ENCODE measurements at places on chromosomes 12 and 14. TPM values are rescaled to one million over a fixed set of nuclear protein-coding genes. Genes with fewer than 3 reads are reported as not detected.

- DNase-seq, result no peak
- no peak overlapping the region for H3K27ac ChIP-seq
- H3K36me3 ChIP-seq, result no peaks in the 10 kb centered on the region
- no peaks in the 10 kb centered on the region for H3K4me1 ChIP-seq
These were observed 312.3 kb downstream of the PAWR start for GRCh38 chr12:79378496-79378895.

DNA sequence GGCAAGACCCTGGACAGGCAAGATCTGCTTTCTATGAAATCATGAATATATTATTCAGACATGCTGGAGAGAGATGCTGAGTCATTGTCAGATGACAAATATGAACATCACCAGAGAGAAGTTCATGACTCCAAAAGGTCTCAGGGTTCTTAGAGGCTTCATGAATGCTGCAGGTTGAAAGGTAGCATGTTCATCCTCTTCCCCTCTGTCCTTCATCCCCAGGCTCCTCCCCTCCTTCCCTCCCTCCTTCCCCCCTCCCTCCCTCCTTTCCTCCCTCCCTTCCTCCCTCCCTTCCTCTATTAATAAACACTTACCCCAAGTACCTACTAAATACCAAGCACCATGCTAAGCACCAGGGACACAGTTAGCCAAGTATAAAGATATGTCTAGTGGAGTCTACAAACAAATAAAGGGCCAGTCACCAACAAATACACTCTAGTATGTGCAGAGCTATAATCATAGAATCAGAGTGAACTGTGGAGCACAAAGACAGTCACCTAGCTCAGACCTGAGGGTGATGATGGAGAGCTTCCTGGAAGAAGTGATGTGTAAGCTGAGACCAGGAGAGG is 46.2 kb downstream of the RPH3A start:
- no peaks in the 10 kb centered on the region for H3K36me3 ChIP-seq
- peaks cover 41% of the 10 kb centered on the region for H3K4me1 ChIP-seq
- no peaks in the 10 kb centered on the region for H3K27me3 ChIP-seq
- DNase-seq, result no peak
- no peak overlapping the region for H3K4me3 ChIP-seq

DNA sequence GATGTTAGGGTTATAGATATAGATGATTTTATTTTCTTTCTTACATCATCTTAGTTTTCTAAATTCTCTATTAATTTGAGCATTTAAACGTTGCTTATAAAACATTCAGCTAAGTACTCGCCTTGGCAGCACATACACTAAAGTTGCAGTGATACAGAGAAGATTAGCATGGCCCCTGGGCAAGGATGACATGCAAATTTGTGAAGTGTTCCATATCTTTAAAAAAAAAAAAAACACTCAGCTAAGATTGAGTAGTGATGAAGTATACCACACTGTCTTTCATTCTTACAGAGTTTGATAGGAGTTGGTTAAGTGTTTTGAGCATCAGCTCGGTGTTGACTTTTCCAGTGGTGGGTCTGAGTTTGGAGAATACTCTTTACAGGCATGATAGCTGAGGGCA is 72.3 kb downstream of the FRMD6 start:
- no peak overlapping the region for H3K4me3 ChIP-seq
- no peak overlapping the region for H3K27ac ChIP-seq
- no peaks in the 10 kb centered on the region for H3K27me3 ChIP-seq
- H3K36me3 ChIP-seq, result no peaks in the 10 kb centered on the region
- DNase-seq, result no peak

DNA sequence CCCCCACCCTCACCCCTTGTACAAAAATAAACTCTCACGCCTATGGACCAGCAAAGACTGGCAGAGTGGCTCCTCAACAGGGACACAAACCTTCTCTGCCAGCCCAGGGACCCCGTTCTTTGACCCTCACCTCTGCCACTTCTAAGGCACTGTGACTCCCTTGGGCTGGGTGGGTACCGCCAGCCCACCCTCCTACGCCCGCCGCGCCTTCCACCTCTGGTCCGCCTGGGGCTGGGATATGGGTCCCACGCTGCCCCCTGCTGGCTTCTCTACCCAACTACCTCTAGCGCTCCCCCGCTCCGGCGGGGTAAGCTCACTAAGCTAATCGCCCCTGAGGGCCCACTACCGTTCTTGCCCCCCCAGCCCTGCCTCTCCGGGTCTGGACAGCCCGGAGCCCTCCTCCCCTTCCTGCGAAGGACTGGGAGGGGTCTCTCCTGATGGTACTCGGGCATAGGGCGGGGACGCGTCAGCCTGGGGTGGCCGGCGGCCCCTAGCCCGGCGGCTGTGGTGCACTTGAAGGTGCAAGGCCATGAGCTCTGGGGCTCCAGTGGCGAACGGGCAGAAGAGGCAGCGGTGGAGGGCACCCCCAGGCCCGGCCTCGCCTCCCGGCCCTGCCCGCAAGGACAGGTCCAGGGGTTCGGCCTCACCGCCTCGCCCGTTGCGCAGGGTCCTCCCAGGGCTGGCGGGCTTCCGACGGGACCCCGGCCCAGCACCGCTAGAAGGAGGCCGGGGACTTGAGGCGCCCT is 8.1 kb downstream of the ZNF219 start:
- H3K4me3 ChIP-seq, result no peak overlapping the region
- peaks cover 8% of the 10 kb centered on the region for H3K4me1 ChIP-seq
- no peaks in the 10 kb centered on the region for H3K27me3 ChIP-seq
- no peak overlapping the region for H3K27ac ChIP-seq
- no peak for DNase-seq
- H3K36me3 ChIP-seq, result peaks cover 33% of the 10 kb centered on the region

GRCh38 chr12:46263140-46264016 is 5.5 kb downstream of the SLC38A1 start:
- H3K27ac ChIP-seq, result peak overlapping the region; percentile 15
- peak overlapping the region; percentile 31 for H3K4me3 ChIP-seq
- H3K27me3 ChIP-seq, result no peaks in the 10 kb centered on the region
- no peaks in the 10 kb centered on the region for H3K36me3 ChIP-seq

DNA sequence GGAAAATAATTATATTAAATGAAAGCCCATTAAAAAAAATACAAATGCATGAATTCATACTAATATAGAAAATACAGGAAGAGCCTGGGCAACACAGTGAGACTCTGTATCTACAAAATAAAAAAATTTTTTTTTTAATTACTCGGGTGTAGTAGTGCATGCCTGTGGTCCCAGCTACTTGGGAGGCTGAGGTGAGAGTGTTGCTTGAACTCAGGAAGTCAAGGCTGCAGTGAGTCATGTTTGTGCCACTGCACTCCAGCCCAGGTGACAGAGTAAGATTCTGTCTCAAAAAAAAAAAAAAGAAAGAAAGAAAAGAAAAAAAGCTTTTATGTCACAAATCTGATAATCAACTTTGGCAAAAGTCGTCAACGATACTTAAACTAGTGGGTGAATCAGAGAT is 80.6 kb upstream of the PLEKHA5 start:
- no peak overlapping the region for H3K27ac ChIP-seq
- H3K36me3 ChIP-seq, result no peaks in the 10 kb centered on the region
- peaks cover 19% of the 10 kb centered on the region for H3K4me1 ChIP-seq
- H3K27me3 ChIP-seq, result no peaks in the 10 kb centered on the region
- DNase-seq, result peak; percentile 13
- no peak overlapping the region for H3K4me3 ChIP-seq

GRCh38 chr12:94055528-94055927 is 92.8 kb upstream of the PLXNC1 start:
- DNase-seq, result no peak
- H3K4me1 ChIP-seq, result no peaks in the 10 kb centered on the region
- peaks cover 12% of the 10 kb centered on the region for H3K27me3 ChIP-seq
- no peak overlapping the region for H3K4me3 ChIP-seq
- no peak overlapping the region for H3K27ac ChIP-seq

The SLC10A1 gene
- total RNA-seq, result not detected

The ISCU gene
- total RNA-seq, result 71.6 TPM

The PLBD1 gene
- 98.1 TPM for total RNA-seq

- no peaks in the 10 kb centered on the region for H3K27me3 ChIP-seq
- no peak for DNase-seq
- no peaks in the 10 kb centered on the region for H3K4me1 ChIP-seq
- no peak overlapping the region for H3K27ac ChIP-seq
- H3K4me3 ChIP-seq, result no peak overlapping the region
These were observed 1052.9 kb downstream of the TMTC2 start for GRCh38 chr12:83739607-83740006.

- H3K4me3 ChIP-seq, result no peak overlapping the region
- peaks cover 8% of the 10 kb centered on the region for H3K27me3 ChIP-seq
- no peak overlapping the region for H3K27ac ChIP-seq
- H3K4me1 ChIP-seq, result peaks cover 28% of the 10 kb centered on the region
These were observed 48.2 kb downstream of the MBIP start for GRCh38 chr14:36271939-36272907.

- H3K27ac ChIP-seq, result no peak overlapping the region
- no peaks in the 10 kb centered on the region for H3K36me3 ChIP-seq
- no peak for DNase-seq
These were observed 432.6 kb downstream of the C12orf50 start for GRCh38 chr12:87596636-87597035.

GRCh38 chr12:110739488-110739887 is 3.2 kb downstream of the PPP1CC start:
- H3K4me3 ChIP-seq, result peak overlapping the region; percentile 96
- H3K4me1 ChIP-seq, result peaks cover 45% of the 10 kb centered on the region
- H3K27me3 ChIP-seq, result no peaks in the 10 kb centered on the region
- DNase-seq, result no peak
- peaks cover 67% of the 10 kb centered on the region for H3K36me3 ChIP-seq

GRCh38 chr14:33580841-33581240 is 370.0 kb downstream of the EGLN3 start:
- H3K4me3 ChIP-seq, result no peak overlapping the region
- no peak overlapping the region for H3K27ac ChIP-seq
- DNase-seq, result no peak
- no peaks in the 10 kb centered on the region for H3K4me1 ChIP-seq
- no peaks in the 10 kb centered on the region for H3K36me3 ChIP-seq

GRCh38 chr12:66279123-66279712 is 23.1 kb upstream of the HELB start:
- H3K36me3 ChIP-seq, result no peaks in the 10 kb centered on the region
- no peak overlapping the region for H3K27ac ChIP-seq
- peak; percentile 51 for DNase-seq
- H3K27me3 ChIP-seq, result peaks cover 15% of the 10 kb centered on the region

The RAD51AP1 gene
- total RNA-seq, result 42.8 TPM

- H3K4me1 ChIP-seq, result peaks cover 18% of the 10 kb centered on the region
- no peak overlapping the region for H3K4me3 ChIP-seq
- peaks cover 14% of the 10 kb centered on the region for H3K36me3 ChIP-seq
These were observed 48.2 kb downstream of the CALM1 start for GRCh38 chr14:90445011-90445410.

The NRIP2 gene
- not detected for total RNA-seq

The WNT1 gene
- total RNA-seq, result not detected

- no peak for DNase-seq
- peaks cover 17% of the 10 kb centered on the region for H3K36me3 ChIP-seq
- H3K27me3 ChIP-seq, result peaks cover 18% of the 10 kb centered on the region
These were observed 302 bp downstream of the CCDC38 start for GRCh38 chr12:95942101-95942523.

DNA sequence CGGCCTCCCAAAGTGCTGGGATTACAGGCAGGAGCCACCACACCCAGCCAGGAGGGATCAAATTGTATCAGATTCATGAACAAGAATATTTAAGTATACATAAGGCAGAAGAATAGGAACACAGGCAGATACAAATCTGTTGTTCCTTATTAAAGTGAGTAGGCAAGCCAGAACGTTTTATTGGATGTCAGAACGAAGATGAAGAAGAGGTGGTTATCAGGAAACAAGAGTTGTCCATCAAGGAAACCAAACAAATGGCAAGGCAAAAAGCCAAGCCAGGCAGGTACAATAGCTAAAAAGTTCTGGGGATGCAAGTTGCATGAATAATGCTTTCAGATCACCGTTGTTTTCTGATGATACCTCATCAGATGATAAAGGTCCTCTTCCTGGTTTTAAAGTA is 31.1 kb upstream of the BAZ1A start:
- no peaks in the 10 kb centered on the region for H3K27me3 ChIP-seq
- peaks cover 3% of the 10 kb centered on the region for H3K4me1 ChIP-seq
- DNase-seq, result no peak
- H3K27ac ChIP-seq, result no peak overlapping the region
- H3K36me3 ChIP-seq, result no peaks in the 10 kb centered on the region

The GOLGA5 gene
- total RNA-seq, result 36.8 TPM

The ZDHHC22 gene
- total RNA-seq, result not detected

- H3K4me3 ChIP-seq, result no peak overlapping the region
- DNase-seq, result no peak
- H3K27ac ChIP-seq, result no peak overlapping the region
- H3K4me1 ChIP-seq, result peaks cover 7% of the 10 kb centered on the region
These were observed 4.9 kb downstream of the DDX54 start for GRCh38 chr12:113180333-113180732.

The GARIN6 gene
- total RNA-seq, result not detected

DNA sequence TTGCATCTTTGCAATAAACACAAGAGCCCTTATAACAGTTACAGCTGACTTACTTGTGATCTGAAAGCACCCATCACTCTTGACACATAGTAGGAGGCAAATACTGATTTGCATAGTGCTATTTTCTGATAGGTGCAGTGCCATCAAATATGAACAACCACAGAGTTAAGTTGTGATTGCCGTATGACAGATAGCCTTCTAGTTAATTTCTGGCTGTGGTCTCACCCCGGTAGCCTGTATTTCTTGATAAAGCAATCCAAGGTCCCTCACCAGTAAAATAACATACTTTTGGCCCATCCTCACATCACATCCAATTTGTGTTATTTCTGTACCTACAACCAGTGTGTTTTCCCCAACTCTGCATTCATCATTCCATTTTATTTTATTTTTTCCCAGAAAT is 23.3 kb upstream of the STYK1 start:
- DNase-seq, result no peak
- H3K36me3 ChIP-seq, result peaks cover 75% of the 10 kb centered on the region
- no peaks in the 10 kb centered on the region for H3K27me3 ChIP-seq
- H3K27ac ChIP-seq, result no peak overlapping the region

The TOMM20L gene
- total RNA-seq, result not detected

The HOXC12 gene
- total RNA-seq, result not detected

DNA sequence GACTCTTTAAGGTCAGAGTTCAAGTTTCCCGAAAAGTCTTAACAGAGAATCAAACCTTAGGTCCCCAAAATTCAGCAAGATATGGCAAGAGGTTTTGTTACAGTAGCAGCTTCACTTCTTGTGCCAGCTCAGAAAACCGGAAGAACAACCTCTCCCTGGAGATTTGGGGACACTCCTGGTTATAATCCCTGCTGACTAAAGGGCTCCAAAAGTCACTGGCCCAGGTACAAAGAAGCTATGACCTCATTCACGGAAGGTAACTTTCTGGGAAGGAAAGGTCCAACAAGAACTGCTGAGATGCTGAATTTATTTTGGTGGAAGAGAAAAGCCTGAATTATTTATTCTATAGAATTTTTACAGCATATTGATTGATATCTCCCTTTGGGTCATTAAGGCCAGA is 55.6 kb upstream of the DIO2 start:
- no peak overlapping the region for H3K27ac ChIP-seq
- no peaks in the 10 kb centered on the region for H3K4me1 ChIP-seq
- no peaks in the 10 kb centered on the region for H3K27me3 ChIP-seq
- H3K4me3 ChIP-seq, result no peak overlapping the region

- no peak overlapping the region for H3K27ac ChIP-seq
- H3K4me1 ChIP-seq, result no peaks in the 10 kb centered on the region
- no peaks in the 10 kb centered on the region for H3K36me3 ChIP-seq
- H3K4me3 ChIP-seq, result no peak overlapping the region
- DNase-seq, result no peak
- no peaks in the 10 kb centered on the region for H3K27me3 ChIP-seq
These were observed 49.3 kb downstream of the KSR2 start for GRCh38 chr12:117919479-117919878.

GRCh38 chr12:92020983-92021665 is 124.5 kb downstream of the BTG1 start:
- no peak overlapping the region for H3K27ac ChIP-seq
- H3K27me3 ChIP-seq, result no peaks in the 10 kb centered on the region
- DNase-seq, result no peak
- no peak overlapping the region for H3K4me3 ChIP-seq

All from Calu3 (cell line).